BJ (cell line): ENCODE measurements at places on chromosomes 5 and 9.
A peak's percentile ranks its signal among the peaks of the same experiment; 100 is the strongest.

- DNase-seq, result no peak
Observed at GRCh38 chr5:153974813-153975163, 63.9 kb downstream of the FAM114A2 start.

- no peak for DNase-seq
Observed at GRCh38 chr5:581941-582340, 30.2 kb upstream of the CEP72 start.

- no peak for DNase-seq
Observed at GRCh38 chr9:6715755-6716643, 41.8 kb upstream of the KDM4C start.

DNA sequence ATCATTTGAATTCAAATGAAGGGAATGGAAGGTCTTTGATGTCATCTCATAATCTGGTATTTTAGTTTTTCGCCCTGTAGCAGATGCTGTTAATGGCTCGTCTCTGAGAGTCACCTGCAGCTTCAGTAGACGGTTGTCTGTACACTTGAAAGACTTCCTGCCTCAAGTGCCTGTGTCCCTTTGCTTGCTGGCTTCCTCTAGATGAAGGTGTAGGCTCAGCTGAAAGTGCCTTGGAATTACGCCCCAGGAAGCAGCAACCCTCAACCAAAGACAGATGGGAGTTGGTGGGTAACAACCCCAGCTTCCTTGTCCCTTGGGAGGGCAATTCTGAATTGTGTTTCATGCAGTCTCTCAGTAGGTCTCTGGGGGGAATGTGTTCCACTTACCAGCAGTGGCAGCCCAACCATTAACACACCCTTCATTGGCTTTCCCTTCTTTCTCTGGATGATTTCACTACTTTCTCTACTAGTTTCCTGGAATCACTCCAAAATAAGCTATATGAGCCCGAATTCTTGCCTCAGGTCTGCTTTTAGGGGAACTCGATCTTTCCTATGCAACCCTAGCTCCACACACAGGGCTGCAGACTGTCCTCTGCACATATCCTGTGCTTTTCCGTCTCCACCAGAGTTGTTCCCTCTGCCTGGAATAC lies 395.6 kb downstream of the DMAC1 start:
- no peak for DNase-seq

GRCh38 chr5:97909541-97909940 lies 726.5 kb upstream of the RIOK2 start:
- DNase-seq, result no peak

- peak; percentile 19 for DNase-seq
Observed at GRCh38 chr9:99299211-99300102, 77.4 kb downstream of the SEC61B start.
